Posterior vena cava (tissue), 2 donors: ENCODE measurements at places on chromosomes 2 and 18. TPM values are rescaled to one million over a fixed set of nuclear protein-coding genes. Genes with fewer than 3 reads are reported as not detected.

DNA sequence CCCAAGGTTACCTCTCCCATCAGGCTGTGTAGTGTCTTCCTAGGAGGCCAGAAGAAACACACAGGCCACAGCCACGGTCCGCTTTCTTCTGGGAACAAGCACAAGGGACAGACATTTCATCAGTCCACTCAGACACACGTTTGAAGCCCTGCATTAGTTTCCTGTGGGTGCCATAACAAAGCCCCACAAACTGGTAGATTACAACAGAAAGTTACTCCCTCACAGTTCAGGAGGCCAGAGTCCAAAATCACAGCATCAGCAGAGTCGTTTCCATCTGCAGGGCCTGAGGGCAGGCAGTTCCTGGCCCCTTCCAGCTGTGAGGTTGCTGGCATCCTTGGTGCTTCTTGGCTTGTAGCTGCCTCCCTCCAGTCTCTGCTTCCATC, 8.8 kb upstream of the PRLH start:
- DNase-seq, result peak; percentile 58

DNA sequence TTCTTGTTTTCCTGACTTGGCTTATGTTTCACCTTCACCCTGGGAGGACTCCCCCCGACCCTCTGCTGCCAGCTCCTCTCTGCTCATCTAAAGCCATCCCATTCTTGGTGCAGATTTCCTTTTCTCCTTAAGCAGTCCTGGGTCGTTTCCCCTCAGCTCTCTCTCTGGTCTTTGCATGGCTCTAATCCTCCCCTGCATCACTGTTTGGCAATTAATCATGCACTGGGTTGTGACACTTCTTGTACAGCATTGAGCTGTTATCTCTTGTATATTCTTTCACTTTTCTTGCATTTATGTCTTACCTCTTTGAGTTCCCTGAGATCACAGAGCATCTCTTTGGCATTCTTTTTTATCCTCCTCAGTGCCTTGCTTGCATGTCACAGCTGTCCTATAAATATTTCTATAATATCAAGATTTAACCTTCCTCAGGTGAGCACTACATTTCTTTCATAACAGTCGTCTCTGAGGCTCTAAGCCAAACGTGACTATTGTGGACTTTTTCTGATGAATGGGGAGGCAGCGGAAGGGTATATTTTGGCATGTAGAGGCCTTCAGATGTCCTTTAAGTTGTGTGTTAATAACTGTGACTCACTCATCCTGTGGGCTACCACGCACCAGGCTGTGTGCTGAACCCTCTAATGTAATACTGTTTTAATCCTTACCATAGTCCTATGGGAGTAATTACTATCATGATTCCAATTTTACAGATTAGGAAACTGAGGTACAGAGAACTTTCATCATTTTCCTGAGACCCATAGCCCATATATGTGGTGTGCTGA, 507.5 kb downstream of the SLC4A3 start:
- no peak for DNase-seq

DNA sequence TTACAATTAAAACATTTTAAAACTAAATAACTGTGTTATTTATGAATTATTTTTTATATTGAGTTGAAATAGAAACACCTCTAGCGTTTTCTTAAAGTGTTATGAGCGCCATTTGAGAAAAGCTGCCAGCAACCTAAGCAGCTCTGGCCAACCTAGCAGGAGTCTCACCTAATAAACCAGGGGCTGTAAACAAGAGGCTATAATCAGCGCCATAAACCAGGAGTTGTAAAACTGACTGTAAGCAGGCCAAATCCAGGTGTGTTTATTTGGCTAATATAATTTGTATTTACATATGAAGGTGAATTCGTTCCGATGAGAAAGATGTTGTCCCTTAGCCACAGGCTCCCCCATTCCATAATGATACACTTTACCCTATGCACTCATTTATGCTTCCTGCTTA, 34.7 kb downstream of the LRRTM1 start:
- DNase-seq, result no peak

DNA sequence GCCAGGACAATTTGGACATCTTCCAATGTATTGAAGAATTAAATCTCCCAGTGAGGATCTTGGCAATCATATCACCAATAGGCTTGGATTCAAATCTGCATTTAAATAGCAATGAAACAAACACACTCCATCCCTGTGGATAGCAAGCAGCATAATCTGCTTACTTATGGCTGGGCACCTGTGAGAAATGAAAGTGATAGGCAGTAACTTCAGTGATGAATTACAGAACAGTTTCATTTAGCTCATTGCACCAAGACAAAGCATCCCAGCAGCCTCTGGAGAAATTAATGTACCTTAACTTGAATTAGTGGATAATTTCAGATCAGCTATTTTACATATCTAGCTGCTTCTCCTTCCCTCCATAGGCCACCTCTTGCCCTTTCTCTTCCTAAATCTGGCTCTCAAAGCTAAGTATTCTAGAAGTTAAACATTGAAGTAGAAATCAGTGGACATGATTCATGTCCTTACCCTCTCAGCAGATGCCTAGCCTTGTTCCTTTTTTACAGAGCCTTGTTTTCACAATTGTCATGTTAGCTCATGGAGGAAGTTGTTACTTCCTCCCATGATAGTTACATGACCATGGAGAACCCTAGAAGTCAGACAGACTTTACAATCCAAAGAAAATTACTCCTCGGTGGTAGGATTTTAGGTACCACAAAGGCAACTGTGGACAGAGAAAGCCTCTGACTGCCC, 88.5 kb upstream of the TACR1 start:
- no peak for DNase-seq

The DNAH6 gene
- 0.46 TPM for total RNA-seq

The E2F6 gene
- total RNA-seq, result 13.3 TPM

The HOXD8 gene
- total RNA-seq, result 30.6 TPM

- peak; percentile 70 for DNase-seq
Measured at GRCh38 chr18:23141104-23141999, 6.1 kb downstream of the CABLES1 start.

The LOXL3 gene
- 11.8 TPM for total RNA-seq

- DNase-seq, result no peak
Measured at GRCh38 chr18:62878305-62878704, 163.0 kb downstream of the PHLPP1 start.

- no peak for DNase-seq
Measured at GRCh38 chr2:30339071-30339470, 107.7 kb downstream of the LBH start.

The RALB gene
- 55.0 TPM for total RNA-seq

DNA sequence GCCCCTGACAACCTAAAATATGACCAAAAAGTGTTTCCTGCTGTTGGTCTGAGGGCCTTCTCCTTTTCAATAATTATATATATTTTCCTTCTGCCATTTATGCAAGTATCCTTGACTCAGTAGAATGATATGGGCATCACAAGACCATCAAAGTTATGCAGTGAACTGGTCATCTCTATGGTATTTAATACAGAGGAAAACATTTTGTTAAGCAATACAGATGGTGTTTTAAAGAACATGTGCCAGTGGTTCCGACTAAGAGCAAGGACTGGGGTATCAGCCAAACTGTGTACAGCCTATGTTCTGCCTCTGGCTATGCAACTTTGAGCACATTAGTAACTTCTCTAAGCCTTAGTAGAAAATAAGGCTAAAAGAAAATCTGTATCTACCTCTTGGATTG, 179.0 kb downstream of the TRABD2A start:
- no peak for DNase-seq

The LIPG gene
- 1.7 TPM for total RNA-seq

The ACVR1C gene
- total RNA-seq, result 0.19 TPM

DNA sequence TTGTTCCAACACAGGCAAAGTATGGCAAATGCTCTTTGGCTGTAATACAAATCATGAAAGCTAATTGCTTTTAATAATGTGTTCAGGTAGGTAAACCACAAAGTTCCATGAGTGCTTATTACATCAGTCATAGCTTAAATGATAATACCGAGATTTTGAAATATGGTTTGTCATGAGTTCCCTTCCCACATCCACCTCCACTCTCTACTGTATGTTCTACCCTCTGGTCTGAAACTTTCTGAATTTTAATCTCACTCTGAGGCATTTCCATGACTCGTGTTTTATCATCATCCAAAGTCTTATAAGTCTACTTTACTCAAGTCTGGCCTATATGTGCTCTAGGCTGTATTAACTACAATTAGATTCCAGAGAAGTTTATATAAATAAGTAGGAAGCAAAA, 354.8 kb downstream of the AKAIN1 start:
- no peak for DNase-seq
